Activated naive CD4-positive, alpha-beta T cell treated with anti-CD3 and anti-CD28 coated beads for 36 hours (primary cell): ENCODE measurements at places on chromosomes 11 and 22.
A peak's percentile ranks its signal among the peaks of the same experiment; 100 is the strongest.

GRCh38 chr22:27201276-27201675, 543.9 kb downstream of the MIAT start:
- DNase-seq = no peak

- DNase-seq = no peak
These were observed 655.9 kb upstream of the TENM4 start for GRCh38 chr11:80096736-80097135.

DNA sequence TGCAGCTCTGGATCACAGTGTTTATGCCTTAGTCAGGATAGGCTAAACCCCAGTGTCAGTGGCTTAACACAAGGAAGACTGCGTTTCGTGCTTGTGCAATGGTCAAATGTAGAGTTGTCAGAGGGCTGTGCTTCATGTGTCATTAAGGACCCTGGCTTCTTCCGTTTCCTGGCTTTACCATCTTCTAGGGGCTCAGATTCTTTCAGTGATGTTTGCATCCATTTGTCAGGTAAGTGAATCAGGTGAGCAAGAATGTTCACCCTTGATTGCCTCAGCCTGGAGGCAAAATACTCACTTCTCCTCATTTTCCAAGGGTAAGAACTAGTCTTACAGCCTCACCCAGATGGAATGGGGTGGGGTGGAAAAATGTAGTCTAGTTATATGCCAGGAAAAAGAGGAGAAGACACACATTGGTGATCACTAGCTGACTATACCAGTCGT, 20.5 kb upstream of the AMOTL1 start:
- no peak for DNase-seq

DNA sequence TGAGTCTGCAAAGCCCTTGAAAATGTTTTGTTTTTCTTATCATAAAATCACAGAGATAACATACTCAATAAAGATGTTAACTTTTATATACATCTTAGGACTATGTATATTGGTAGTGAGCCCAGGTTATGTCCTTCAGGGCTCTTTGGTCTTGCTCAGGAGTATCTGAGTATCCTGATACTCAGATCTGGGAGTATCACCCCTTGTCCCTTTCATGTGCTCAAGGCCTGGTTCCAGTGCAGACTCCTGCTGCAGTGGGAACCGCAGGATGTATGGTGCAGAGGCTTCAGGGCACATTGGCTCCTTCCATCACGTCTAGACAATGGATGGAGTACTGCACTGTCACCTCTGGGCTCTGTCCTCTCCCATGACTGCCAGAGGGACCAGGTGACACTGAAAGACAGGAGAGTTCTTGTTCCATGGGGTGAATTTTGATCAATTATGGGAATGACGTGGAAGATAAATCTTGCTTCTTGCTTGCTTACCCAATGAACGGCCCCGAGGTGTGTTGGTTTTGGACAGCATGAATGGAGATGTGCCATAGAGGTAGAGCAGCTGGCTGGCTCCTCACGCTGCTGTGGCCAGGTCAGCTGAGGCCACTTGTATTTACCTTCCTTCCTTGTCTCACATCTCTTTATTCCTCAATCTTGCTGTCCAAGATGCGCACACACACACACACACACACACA, 215.5 kb downstream of the ARHGAP42 start:
- no peak for DNase-seq

DNA sequence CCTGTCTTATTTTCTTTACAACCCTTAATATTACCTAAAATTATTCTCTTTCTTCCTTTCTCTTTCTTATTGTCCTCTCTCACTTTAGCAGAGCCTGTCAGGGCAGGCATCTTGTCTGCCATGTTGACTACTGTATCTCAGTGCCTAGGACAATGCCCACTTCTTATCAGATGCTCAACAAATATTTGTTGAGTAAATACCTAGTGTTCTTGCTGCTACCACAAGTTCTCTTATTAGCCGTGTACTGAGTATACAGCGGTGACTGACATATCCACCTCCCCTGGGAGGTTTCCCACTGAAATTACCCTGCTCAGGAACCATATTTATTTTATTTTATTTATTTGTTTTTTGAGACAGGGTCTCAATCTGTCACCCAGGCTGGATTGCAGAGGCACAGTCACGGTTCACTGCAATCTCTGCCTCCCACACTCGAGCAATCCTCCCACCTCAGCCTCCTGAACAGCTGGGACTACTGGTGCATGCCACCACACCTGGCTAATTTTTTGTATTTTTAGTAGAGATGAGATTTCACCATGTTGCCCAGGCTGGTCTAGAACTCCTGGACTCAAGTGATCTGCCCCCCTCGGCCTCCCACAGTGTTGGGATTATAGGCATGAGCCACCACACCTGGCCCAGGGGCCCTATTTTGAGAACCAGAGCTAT, 6.7 kb downstream of the HPX start:
- DNase-seq = no peak

DNA sequence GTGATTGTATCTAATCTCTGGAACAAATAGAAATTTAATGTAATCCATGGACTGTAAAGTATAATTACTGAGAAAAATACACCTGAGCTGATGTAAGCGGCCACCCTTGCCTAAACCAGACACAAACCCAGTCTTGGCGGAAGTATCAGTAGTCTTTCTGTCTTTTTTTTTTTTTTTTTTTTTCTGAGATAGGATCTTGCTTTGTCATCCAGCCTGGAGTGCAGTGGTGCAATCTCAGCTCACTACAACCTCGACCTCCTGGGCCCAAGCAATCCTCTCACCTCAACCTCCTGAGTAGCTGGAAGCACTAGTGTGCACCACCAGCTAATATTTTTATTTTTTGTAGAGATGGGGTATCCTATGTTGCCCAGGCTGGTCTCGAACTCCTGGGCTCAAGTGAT, 5.5 kb upstream of the CXCR5 start:
- peak; percentile 63 for DNase-seq

DNA sequence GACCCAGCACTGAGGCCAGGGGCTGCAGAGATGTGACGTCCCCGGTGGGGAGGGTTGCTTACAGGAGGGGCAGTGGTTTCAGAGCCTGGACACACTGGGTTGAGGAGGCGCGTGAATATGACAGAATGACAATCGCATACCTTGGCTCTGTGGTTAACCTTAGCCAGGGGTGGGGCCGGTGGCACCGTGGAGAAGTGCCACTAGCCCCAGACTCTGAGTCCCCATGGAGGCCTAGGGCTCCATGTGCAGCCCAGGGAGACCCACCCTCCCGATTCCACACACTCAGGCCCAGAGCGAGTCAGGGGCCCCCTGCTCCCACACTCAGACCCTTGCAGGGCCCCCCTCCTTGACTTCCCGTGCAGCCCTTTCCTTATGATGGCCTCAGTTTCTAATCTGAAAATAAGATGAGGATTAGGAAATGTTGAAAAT, 3.6 kb upstream of the ACR start:
- DNase-seq = no peak

DNA sequence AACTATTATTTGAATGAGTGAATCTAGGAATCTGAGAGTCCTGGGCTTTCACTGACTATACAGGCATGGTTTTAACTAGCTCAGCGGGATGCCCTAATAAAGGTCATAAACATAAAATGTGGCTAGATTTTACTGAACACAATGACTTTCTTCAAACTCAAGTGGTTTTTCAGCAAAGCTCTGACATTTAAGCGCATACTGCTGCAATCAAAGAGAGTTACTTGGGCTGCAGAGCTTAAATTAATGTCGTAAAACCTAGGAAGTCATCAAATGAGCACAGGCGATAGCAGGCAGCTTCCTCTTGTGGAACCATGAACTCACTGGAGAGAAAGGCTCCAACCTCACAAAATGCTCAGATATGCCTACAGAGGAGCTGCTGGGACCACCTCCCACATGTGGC, 6.7 kb downstream of the CSNK2A3 start:
- DNase-seq = no peak

- DNase-seq = no peak
These were observed 37.0 kb downstream of the GAB2 start for GRCh38 chr11:78380615-78381051.

- no peak for DNase-seq
These were observed 99.0 kb upstream of the NECTIN1 start for GRCh38 chr11:119828006-119828405.

DNA sequence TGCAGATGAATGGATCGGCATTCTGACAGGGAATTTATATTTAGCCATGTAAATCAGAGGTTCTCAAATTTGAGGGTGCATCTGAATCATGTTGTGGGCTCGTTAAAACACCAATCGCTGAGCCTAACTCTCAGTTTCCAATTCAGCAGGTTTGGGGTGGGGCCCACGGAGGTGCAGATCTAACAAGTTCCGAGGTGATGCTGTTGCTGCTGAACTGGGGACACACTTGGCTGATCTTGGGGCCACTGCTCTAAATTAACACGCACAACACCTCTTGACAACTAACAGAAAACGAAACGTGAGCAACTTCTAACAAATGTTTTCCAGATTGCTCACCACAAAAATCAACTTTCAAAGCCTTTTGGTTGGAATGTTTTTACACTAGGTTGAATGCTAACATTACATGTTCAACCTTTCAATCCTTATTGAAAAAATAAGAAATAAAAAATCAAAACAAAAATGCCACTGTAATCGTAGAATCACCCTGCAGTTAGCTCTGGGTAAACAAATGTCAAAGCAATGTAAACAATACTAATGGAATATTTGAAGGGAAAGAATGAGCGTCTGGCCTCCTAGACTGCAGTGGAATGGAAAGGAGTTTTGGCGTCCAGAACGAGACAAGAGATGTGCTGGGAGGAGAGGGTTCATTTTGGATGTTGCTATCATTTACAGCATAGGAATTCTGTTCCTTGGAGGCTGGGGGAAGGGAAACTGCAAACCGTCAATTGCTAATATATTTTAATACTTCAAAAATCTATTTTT, 68.3 kb upstream of the SLC6A5 start:
- DNase-seq = no peak

DNA sequence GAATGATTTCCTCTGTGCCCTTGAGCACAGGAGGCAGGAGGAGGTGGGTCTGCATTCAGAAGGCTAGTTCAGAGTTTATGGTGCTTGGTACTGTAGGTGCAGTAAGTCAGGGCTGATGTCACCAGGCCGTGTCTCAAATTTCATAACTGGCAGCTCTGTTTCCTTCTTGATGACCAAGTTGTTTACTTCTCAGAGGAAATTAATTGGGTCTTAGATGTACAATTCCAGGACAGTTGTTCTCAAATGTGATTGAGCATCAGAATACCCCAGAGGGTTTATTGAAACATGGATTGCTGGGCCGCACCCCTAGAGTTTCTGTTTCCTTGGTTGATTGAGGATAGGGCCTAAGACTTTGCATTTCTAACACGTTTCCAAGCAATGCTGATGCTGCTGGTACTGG, 6.2 kb downstream of the AMOTL1 start:
- no peak for DNase-seq

- no peak for DNase-seq
These were observed 13.0 kb downstream of the RTN4RL2 start for GRCh38 chr11:57473285-57473841.

DNA sequence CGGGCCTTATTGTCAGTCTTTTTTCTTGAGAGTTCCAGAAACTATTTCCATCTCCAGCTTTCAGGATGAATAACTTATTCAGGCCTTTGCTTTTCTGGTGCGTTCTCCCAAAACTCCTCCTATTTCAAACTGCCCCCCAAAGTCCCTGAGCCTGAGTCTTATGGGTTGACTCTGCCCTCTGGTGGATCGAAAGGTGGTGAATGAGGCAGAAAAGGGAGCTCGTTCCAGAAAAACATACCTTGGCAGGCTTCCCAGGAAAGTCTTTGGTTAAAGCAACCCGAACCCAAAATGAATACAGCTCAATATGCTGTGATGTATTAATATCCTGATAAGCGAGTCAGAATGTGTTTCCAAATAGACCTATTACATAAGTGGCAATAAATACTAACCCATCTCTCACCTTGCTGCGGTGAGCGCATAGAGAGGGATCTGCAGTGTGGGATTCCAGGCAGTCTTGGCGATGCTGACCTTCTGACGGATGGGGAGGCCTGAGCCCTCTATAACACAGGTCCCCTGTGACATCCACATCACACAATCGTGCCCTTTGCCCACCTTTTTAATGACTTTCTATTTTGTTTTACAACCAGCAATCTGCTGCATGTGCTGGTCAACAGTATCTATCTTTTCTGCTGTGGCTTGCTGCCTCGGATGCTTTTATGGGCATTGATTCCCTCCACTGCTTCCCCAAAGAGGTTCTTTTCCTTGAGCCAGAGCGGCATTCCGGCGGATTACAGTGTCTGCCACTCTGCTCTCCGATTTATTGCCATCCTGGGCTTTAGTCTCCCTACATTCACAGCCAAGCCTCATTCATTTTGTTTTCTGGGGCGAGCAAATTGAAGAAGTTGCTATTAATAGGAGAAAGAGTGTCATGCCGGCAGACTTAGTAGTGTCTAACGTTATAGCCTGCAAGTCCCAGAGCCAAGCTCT, 756.8 kb downstream of the NTM start:
- peak; percentile 7 for DNase-seq

- DNase-seq = no peak
These were observed 182.6 kb downstream of the ST3GAL4 start for GRCh38 chr11:126538071-126538470.

DNA sequence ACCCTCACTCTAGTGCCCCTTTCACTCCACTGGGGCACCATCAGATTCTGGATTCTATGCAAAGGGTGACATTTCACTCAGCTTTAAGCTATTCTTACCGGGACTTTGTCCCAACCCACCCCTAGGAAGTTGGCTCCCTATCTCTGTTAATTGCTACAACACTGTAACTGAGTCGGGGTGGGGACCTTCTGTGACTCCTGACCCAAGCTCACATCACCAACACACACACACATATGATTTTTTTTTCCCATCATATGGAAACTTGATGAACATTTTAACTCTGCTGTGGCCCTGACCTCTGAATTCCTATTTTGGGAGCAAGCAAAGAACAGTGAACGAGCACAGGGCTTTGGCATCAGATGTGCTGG, 16.6 kb downstream of the USH1C start:
- no peak for DNase-seq

GRCh38 chr11:131099013-131099412, 182.7 kb upstream of the SNX19 start:
- DNase-seq = no peak

GRCh38 chr11:23263466-23263865, 403.2 kb upstream of the CCDC179 start:
- DNase-seq = no peak

- DNase-seq = no peak
These were observed 47.8 kb downstream of the PAX6 start for GRCh38 chr11:31763296-31763695.

DNA sequence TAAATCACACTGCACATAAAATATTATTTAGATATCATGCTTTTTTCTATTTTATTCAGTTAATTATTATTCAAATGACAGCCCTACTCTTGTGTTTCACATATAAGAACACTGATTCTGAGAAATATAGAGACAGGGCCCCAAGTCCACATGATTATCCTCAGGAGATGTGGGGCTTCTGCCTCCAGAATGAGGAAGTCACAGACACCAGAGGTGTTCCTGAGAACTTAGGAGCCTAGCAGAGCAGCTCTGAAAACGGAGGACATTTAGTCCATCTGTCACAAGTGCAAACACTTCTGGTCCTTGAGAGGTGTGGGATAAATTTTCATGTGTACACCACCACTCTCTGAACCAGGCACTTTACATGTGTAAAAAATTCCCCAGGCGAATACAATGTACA, 26.2 kb downstream of the TRIM66 start:
- no peak for DNase-seq

GRCh38 chr11:118889797-118890196, 6.1 kb downstream of the CXCR5 start:
- no peak for DNase-seq
